ENCODE measurements at places on chromosomes 13 and 19. TPM values are rescaled to one million over a fixed set of nuclear protein-coding genes. Genes with fewer than 3 reads are reported as not detected.
A peak's percentile ranks its signal among the peaks of the same experiment; 100 is the strongest.

DNA sequence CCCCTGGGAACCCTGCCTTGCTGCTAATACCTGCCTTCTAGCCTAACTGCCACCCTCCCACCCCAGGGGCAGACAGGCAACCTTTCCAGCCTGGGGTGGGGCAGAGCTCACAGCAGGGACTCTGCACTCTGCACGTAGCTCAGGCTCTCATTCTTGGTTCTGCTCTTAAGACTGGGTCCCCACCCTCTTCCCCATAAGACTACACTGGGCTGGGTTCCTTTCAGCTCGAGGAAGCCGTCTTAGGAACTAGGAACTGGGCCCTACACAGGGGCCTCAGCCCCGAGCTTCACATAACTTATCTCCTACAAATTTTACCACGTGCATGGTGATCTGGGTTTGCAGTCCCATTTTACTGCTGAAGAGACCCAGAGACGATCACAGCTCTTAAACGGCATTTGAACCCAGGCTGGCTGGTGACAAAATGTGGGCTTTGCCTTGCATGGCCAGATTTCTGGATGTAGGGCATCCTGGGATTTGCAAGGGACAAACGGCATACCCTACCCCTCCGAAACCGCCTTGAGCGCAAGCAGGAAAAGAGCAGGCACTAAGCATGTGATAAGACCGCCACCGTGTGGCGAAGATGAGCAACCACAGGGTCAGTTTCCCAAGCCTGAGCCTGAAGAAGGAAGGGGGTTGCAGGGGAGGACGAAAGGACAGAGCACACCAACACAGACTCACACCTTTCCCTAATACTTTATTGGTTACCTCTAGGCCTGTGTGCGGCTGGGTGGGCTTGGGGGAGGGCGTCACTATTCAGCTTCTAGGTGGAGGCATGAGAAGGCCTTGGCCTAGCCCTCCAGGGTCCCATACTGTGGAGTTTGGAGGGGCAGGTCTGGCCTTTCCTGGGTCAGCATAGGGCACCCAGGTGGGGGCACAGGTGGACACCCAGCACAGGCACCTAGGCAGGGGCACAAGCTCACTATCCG, 5.1 kb downstream of the JUNB start:
- DNase-seq: peak; percentile 91

The LACC1 gene
- 0.47 TPM for total RNA-seq

- DNase-seq: no peak
These were observed 338.8 kb upstream of the DACH1 start for GRCh38 chr13:72205773-72206172.

The THSD8 gene
- 45.2 TPM for total RNA-seq

GRCh38 chr19:1257475-1258162, 9.2 kb downstream of the MIDN start:
- peak; percentile 46 for DNase-seq

GRCh38 chr13:59458908-59459579, 704.7 kb downstream of the DIAPH3 start:
- peak; percentile 58 for DNase-seq

DNA sequence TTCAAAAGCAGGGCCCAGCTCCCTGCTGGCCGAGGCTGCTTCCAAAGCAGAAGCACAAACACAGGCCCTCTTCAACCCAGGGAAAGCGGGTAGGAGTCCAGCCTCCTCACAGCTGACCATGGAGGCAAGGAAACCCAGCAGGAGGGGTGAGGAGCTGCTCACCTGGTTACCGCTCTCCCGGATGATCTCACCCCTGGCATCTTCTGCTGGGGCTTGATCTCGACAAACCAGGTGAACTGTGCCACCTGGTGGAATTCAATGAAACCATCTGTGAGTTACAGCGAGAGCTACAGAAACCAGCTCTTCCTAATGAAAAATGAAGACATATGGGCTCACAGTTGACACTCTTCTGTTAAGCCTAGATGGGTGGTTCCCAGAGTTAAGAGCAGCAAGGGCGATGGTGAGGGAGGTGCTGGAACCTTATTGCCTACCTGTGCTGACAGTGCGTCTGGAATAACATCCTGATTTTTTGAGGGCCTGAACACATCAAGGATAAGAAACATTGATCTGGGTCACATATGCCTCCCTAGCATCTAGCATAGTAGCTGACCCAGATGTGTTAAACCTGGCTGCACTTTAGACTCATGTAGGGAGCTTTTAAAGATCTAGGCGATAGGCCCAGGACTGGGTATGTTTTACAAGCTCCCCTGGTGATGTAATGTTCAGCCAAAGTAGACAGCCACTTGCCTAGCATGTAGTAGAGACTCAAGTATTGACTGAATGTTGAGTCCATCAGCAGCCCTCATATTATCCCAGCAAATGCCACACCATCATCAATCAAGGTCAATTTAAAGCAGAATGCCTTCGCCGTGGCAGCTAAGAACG, 6.1 kb downstream of the DHRS12 start:
- peak; percentile 63 for DNase-seq

The ZNF578 gene
- 0.69 TPM for total RNA-seq

DNA sequence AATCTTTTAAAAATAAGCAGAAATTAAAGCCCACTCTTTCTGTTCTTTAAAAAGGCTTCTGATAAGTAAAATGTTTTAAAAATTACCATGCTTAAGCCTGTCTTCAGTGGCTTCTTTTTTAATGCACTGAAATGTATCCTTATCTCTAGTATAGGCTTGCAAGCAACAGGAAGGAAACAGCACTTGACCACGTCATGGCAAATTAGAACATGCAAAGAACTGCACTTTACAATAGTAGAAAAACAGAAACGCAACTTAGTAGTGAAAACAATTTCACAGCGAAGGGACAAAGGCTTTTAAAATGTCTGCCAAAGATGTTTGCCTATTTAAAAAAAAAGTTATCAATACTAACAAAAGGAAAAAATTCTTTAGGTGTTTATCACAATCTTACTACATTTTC, 36.3 kb downstream of the ELF1 start:
- DNase-seq: peak; percentile 93

GRCh38 chr13:25756912-25757311, 294.9 kb downstream of the SHISA2 start:
- DNase-seq: no peak

DNA sequence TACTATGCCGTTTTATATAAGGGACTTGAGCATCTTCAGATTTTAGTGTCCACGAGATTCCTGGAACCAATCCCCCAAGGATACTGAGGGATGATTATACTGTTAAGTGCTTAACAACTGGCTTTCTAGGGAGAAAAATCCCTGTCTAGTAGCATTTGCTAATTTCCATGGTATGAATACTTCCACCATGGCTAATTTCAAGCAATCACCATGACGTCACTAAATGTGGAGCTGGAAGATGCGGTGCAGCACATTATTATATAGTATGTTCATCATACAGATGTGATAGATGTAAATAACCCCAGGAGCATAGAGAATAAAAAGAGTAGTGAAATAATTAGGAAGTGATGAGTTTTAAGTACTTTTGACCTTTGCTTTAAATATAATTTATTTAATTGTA, 72.7 kb downstream of the SIAH3 start:
- DNase-seq: no peak

The ZNF808 gene
- 15.1 TPM for total RNA-seq

GRCh38 chr19:6092329-6093286, 17.7 kb downstream of the RFX2 start:
- DNase-seq: peak; percentile 56

DNA sequence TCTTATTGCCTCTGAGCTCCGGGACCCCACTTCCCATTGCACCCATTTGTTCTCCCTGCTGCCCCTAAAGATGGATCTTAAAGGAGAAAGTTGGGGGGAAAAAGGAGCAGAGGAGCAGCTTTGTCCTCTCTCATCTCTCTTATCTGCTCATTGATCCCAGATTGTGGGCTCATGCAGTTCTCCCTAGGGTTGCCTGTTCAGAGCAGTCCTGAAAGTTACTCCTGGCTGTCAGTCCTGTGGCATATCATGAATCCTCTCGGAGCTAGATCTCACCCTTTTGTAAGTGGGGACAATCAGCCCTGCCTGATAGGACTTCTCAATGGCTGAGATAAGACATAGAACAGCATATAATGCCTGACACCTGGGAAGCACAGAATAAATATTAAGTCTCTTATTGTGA, 440.3 kb downstream of the IRS2 start:
- DNase-seq: no peak

GRCh38 chr19:609004-609346, 19.3 kb downstream of the HCN2 start:
- DNase-seq: no peak

DNA sequence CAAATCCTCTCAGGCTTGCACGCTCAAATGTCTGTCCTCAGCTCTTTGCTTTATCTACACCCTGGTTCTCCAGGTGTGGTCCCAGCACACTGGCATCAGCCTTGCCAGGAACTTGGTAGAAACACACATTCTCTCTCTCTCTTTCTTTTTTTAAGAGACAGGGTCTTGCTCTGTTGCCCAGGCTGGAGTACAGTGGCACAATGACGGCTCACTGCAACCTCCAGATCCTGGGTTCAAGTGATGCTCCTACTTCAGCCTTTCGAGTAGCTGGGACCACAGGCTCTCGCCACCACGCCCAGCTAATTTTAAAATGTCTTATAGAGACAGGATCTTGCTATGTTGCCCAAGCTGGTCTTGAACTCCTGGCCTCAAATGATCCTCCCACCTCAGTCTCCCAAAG, 20.8 kb downstream of the ADGRL1 start:
- DNase-seq: no peak

The INTS6 gene
- total RNA-seq: 90.4 TPM

GRCh38 chr13:27064252-27064995, 107.2 kb downstream of the USP12 start:
- DNase-seq: no peak

DNA sequence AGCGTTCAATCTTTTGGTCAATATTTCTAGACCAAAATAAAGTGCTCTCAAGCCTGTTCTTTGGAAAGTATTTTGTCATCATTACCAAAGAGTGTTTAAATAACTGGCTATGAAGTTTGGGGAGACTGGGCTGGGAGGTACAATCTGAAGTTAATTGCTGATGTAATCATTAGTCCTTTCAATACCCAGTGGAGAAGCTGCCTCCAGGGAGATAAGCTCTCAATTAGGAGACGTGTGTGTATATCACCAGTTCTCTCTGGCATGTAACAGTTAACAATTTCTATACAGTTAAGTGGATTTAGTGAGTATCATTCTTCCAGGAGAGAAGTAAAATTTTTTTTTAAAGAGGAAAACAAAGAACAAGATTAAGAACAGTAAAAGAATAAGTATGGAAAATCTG, 1.4 kb downstream of the COL4A1 start:
- no peak for DNase-seq

The TRIM28 gene
- total RNA-seq: 1,038 TPM

GRCh38 chr19:14786421-14786851, 8.1 kb upstream of the ADGRE2 start:
- peak; percentile 63 for DNase-seq

The KLK2 gene
- total RNA-seq: not detected

The CYTH2 gene
- 120 TPM for total RNA-seq

The FBN3 gene
- total RNA-seq: 0.06 TPM

DNA sequence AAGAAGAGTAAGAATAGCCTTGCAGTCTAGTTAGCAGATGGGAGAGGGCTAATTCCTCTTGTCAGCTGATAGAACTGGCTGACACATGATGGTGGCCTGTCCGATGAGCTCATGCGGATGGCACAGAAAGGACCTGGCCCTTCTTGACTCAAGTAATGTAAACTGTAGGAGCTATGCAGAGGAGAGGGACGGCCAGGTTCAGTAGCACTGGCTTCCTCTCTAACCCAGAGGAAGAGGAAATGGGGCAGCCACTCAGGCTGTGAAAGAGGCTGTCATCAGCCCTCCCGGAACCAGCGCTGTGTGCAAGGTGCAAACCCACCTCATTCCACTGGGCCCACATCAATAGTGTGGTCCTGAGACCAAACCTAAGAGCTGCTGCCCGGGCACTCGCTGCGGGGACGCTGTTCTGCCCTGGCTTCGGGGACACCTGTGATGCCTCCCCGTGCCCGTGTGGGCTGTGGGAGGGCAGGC, 30.8 kb upstream of the USE1 start:
- no peak for DNase-seq

The GNG7 gene
- 0.30 TPM for total RNA-seq

GRCh38 chr19:14672188-14672872, 2.3 kb downstream of the ADGRE3 start:
- no peak for DNase-seq

The MBD3L2 gene
- not detected for total RNA-seq

The ZNF665 gene
- 1.2 TPM for total RNA-seq

The C1QTNF9 gene
- total RNA-seq: not detected

DNA sequence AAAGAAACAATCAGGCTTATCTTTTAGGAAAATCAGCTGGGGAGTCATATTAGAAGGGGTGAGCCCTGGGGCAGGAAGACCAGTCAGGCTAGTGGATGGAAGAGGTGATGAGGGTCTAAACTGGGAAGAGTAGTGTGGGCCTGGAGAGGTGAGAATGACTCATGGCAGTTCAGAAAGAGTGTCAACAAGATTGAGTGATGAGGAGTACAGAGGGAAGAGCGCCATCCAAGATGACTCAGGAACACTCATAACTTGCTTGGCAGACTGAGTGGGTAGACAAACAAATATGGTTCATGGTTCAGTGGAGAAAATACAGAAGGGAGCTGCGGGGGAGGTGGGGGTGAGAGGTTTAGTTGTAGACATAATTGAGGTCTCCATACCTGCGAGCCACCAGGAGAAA, 17.3 kb upstream of the CLDN10 start:
- no peak for DNase-seq

DNA sequence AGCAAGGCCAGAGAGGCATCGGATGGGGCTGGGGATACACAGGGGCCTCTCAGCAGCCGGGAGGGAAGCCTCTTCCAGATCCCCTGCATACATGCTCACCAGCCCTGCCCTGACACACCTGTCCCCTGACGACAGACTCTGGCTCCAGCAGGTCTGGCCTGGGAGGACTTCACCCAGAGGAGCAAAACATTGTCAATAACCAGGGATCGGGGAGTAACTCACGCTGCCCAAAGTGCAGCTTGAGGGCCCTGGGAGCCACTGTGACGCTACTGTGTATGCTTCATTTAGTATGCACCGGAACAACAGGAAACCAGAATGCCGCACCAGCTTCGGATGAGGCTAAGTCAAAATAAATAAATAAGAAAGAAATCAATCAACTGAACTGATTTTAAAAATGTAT, 12.4 kb upstream of the CD22 start:
- DNase-seq: no peak

GRCh38 chr13:33251131-33251661, 34.4 kb downstream of the STARD13 start:
- DNase-seq: peak; percentile 79

The NPAS1 gene
- total RNA-seq: 2.1 TPM

DNA sequence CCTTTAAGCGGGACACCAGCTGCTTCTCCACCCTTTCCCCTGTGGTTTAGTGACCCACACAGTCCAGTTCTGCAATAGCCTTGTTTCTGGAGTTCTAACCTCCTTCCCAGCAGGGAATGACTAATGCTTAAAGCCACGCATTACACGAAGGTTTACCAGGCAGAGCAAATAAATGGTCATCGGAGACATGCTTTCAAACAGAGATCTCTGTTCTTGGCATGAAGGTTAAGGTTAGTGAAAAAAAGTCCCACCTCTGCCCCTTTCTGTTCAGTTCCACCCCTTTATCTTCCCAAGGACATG, 25.3 kb upstream of the MEDAG start:
- no peak for DNase-seq
